ENCODE measurements at places on chromosomes 6 and 20. TPM values are rescaled to one million over a fixed set of nuclear protein-coding genes. Genes with fewer than 3 reads are reported as not detected.

ZC3H12D gene
- not detected for total RNA-seq

DNA sequence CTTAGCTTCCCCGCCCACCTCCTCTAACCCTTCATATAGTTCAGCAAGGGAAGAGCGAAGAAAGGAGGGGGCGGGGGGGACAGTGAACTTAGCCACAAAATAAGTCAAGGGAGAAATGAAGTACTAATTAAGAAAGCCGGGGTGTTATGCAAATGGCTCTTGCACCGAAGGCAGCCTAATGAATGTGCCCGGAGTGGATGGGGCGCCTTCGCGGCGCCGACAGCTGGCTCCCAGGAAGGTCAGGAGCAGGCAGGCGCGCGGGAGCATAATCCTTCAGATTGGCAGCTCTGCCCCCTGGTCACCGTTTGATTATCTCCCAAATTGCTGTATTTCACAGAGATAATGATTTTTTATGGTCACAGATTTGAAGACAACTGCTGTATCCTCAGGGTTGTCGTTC lies 395.1 kb downstream of the TFAP2B start:
- H3K4me1 ChIP-seq: no peaks in the 10 kb centered on the region
- H3K27me3 ChIP-seq: no peaks in the 10 kb centered on the region
- H3K4me3 ChIP-seq: no peak overlapping the region
- DNase-seq: no peak
- H3K36me3 ChIP-seq: no peaks in the 10 kb centered on the region

- no peak within 1 kb of the TSS for H3K4me3 ChIP-seq
- peaks cover 5% of the 10 kb centered on the region for H3K27me3 ChIP-seq
- peak; percentile 51 for DNase-seq
- H3K4me1 ChIP-seq: no peaks in the 10 kb centered on the region
Measured at GRCh38 chr6:41286544-41287346, at the start of gene TREM1. TSS of gene TREM1 (minus strand) at chr6:41286682. CDS start at chr6:41286655, 27 bp downstream.

DNA sequence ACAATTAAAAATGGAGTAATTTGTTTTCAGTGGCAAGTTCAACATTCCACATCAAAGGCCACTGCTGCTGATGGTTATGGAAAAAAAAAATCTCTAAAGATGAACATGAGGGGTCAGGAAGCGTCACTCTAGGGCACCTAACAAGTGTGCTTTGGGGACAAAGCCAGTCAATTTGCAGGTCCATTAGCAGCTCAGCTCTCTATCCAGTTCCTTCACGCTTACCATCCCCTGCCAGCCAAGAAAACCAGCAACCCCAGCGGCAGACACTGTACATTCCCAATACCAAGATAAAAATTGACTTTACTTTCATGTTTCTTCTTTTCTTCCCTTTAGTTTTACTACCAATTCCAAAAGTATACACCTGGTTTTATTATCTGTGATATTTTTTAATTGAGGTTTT lies 10.1 kb downstream of the RFX6 start:
- no peak overlapping the region for H3K27ac ChIP-seq
- no peaks in the 10 kb centered on the region for H3K27me3 ChIP-seq
- DNase-seq: no peak
- H3K36me3 ChIP-seq: no peaks in the 10 kb centered on the region
- H3K4me3 ChIP-seq: no peak overlapping the region

DNA sequence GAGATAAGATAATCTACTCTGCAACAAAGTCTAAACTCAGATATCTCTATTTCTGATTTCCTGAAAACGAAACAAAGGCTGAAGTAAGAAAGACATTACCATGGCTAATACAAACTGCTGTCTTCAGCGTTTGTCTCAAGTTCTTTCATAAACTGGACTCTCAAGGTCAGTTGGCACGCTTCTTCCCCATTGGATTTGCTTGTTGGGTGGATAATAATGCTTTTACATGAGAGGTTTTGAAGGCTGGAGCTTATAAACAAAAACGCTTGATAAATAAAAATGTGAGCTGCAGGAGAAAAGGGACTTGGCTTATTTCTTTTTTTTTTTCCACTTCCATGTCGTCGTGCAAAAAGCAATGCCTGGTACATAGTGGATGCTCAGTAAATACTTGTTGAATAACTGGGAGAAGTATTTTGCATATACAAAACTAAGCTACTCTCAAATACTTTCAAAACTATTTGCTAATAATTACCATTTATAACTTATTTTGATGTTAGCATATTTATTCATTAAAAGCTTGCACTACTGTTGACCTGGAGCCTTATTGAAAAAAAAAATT lies 65.7 kb upstream of the EEF1A1 start:
- H3K4me3 ChIP-seq: peak overlapping the region; percentile 29
- H3K27ac ChIP-seq: peak overlapping the region; percentile 96
- peak; percentile 41 for DNase-seq
- no peaks in the 10 kb centered on the region for H3K36me3 ChIP-seq
- H3K4me1 ChIP-seq: peaks cover 5% of the 10 kb centered on the region

Data from IMR-90 (cell line).